ENCODE measurements at places on chromosomes 5 and 9.

GRCh38 chr5:74648835-74649293, 8.3 kb upstream of the ENC1 start:
- DNase-seq = no peak

DNA sequence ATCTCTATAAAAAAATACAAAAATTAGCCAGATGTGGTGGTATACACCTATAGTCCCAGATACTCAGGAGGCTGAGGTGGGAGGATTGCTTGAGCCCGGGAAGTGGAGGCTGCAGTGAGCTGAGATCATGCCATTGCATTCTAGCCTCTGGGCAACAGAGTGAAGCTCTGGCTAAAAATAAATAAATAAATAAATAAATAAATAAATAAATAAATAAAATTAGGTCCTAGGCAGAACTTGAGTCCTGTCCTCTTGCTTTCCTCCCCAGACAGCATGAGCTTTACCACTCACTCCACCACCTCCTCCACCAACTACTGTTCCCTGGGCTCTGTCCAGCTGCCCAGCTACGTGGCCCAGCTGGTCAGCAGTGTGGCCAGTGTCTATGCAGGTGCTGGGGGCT, 31.6 kb upstream of the SPZ1 start:
- DNase-seq = no peak

DNA sequence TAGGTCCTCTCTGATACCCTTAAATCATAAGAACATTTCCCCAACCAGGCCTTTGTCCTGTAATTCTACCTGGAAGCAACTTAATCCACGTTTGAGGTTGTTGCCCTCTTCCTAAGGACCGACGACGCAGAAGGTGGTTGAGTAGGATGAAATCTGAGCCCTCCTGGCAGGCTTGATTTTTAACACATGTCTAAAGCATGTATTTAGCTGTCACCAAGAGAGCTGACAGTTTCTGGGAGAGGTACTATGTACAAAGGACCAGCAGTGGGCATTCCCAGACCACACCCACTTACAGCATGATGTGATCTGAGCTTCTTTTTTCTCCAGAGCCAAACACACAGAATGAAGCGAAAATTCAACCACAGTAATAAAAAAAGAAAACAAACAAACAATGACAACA, 260.9 kb downstream of the SH3GL2 start:
- DNase-seq = no peak

DNA sequence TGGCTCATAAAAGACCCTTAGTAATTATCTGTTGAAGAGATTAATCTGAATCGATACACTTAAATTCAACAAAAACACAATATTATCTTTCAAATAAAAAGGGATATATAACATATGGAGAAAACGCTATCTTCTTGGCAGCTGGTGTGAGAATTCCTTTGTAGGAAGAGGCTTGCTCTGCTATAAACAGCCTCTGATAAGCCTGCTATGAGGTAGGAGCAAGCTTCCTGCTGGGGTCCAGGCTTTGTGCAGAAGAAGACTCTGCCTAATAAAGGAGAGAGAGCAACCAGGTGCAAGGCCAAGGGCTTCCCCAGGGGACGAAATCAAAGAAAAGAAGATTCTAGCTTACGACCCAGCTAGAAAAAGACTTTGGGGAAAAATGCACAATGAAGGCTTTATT, 43.3 kb upstream of the SSBP2 start:
- no peak for DNase-seq

- no peak for DNase-seq
These were observed 23.1 kb downstream of the SPTAN1 start for GRCh38 chr9:128575469-128575868.

DNA sequence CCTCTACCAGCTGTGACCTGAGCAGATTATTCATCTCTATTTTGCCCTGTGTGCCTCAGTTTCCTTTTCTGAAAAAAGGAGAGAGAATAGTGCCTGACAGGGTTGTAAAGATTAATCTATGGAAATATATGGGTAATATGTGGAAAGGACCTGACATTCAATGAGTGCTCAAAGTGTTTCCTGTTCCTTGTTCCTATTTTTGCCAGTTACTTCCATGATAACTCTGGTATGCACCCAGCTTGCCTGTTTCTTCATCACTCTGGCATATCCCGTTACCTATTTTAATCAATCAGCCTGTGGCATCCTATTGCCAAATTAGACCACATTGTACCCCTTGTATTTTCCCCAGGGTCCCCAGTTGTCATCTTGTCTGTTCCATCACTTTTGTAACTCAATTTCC, 3.6 kb upstream of the ARAP3 start:
- DNase-seq = no peak

- DNase-seq = no peak
These were observed 280.4 kb upstream of the PTGER4 start for GRCh38 chr5:40399349-40399748.

- DNase-seq = no peak
These were observed 15.3 kb downstream of the DENND1A start for GRCh38 chr9:123914517-123915196.

- DNase-seq = no peak
These were observed 672 bp downstream of the MSANTD3 start for GRCh38 chr9:100427366-100428263.

- no peak for DNase-seq
These were observed 300.8 kb downstream of the DNAH5 start for GRCh38 chr5:13643734-13644133.

DNA sequence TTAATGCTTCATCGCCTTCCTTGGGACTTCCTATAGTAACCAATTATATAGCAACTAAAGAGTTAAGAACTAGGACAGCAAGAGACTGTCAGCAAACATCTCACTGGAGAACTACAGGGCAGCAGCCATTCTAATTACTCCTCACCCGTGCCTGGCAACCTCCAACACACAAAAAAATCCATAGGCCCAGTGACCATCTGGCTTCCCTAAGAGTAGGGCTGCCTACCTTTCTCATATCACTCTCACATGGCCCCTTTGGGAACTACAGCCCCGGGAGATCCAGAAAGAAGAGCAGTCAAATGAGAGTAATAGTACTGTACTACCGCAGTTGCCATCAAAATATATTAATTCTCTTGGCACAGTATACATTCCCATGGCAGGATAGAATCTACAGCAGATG, 5.7 kb downstream of the DCAF10 start:
- no peak for DNase-seq

DNA sequence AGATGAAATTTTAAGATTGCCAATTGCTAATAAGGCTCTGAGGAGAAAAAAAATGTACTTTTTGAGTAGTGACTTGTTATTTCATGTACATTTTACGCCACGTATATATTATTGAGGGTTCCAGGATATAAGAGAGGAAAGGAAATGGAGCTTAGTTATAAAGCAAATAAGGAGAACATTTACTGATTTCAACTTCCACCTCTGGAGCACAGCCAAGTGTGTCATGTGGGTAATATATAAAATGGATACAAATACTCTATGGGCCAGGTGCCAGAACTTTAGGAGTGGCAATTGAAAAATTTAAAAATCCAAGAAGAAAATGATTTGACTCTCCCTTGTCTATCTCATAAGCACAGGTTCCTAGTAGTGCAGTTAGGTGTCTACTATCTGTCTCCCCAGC, 45.0 kb upstream of the VLDLR start:
- no peak for DNase-seq

DNA sequence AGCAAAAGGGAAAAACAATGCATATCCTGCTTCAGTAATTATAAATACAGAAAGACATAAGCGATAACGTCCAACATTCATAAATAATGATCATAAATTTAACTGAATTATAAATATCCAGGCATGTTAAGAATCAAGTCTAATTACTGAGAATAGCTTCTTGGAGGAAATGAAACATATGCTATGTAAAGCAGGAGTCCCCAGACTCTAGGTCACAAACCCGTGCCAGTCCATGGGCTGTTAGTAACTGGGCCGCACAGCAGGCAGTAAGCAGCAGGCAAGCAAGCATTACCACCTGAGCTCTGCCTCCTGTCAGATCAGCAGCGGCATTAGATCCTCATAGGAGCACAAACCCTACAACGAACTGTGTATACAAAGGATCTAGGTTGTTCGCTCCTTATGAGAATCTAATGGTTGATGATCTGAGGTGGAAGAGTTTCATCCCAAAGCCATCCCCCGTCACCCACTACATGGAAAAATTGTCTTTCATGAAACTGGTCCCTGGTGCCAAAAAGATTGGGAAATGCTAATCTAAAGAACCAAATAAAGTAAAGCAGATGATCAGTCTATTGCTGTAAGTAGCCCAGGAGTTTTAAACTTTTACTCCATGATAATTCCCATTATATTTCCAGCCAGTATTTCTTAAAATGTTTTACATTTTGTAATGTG, 50.4 kb downstream of the CERT1 start:
- no peak for DNase-seq

- DNase-seq = no peak
These were observed 155.8 kb upstream of the ZNF608 start for GRCh38 chr5:124902097-124902821.

GRCh38 chr5:169913479-169913878, 66.8 kb downstream of the INSYN2B start:
- DNase-seq = no peak

- DNase-seq = no peak
These were observed 9.6 kb downstream of the CARD19 start for GRCh38 chr9:93105620-93106019.

- no peak for DNase-seq
These were observed 213.8 kb downstream of the FAM114A2 start for GRCh38 chr5:153824909-153825308.

- no peak for DNase-seq
These were observed 77.9 kb downstream of the SEMA5A start for GRCh38 chr5:9468060-9468388.

DNA sequence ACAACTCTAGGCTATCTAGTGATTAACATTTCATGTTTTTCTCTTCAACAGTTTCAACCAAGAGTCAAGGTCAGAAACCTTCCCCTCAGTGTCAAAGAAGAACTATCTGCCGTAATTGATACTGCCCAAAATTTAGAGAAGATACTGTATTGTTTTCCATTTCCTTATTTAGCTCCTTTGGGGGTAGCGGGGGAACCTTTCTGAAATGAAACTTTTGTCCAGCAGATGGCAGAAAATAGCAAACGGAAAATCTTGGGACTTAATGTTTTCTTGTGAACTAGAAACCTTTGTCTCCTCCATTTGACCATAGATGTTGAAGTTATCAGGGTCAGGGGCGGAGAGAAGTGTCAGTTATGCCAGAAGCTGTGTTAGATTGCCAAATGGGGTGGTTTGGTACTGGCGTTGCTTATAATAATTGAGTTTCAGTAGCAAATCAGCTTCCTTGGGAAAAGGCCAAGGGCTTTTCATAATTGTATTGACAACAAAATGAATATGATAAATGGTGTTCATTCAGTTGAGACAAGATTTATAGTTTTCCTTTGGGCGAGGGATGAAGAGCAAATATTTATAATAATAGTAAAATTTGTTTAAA, 101.7 kb upstream of the TLX3 start:
- no peak for DNase-seq

DNA sequence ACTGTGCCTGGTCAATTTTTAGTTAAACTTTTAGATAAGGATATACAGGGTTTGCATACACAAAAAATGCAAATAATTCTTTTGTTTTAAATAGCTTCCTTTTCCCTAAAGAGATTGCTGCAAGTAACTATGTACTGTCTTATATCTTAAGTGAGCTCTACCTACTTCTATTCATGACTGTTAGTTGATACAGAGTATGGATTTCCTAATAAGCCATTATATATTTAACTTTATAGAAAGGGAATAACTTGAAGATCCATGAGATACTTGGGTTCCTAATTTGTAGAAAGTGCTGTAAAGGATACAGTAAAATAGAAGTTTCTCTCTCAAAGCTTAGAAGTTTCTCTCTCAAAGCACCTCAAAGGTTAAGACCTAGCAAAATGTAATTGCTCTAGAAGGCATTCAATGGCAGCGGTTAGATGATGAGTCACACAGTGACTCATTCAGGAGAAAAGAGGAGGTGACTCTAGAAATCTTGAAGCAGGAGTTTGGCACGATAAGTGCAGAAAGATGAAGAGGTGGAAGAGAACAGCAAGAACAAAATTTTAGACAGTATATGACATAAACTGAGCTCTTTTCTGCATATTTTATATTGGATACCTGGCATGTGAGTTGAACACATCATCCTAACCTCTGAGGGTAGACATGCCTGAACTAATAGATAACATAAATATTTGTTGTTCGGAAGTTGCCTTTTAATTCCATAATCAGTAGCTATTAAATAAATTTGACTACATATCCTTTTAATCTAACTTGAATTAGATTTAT, 5.5 kb upstream of the DNAJC21 start:
- DNase-seq = no peak

- no peak for DNase-seq
These were observed 18.5 kb upstream of the SNX2 start for GRCh38 chr5:122756264-122756911.

DNA sequence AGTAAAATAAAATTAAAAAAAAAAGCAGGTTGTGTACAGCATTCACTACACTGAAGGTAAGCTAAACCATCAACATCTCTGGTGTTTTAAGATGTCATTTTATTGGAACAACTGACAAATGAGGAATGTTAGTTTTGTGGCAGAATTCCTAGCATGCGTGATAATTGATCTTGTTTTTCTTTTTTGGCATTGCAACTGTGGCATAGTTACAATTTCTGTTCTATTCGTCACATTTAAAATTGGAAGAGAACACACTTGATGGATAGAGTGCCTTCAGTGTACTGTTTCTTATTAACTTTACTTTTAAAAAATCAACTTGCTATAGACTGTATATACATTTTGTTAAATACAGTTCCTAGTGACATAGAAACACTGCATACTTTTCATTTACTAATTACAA, 43.6 kb upstream of the TNFSF15 start:
- no peak for DNase-seq

DNA sequence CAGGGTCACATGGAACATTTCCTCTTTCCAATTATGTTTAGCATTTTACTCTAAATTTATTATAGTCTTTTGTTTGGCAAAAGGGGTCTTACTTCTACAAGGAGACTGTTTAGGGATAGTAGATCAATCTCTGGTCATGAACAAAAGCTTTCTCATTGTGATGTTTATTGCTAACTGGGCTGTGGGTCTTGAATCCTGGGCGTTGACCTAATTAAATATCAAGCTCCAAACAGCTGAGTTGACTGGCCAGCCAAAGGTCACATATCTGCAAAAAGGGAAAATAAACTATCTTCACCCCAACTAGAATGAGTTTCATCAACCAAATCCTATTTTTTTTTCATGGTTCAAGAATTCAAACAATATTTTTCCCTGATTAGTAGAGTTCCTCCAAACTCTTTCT, 245.4 kb upstream of the TUT7 start:
- no peak for DNase-seq

DNA sequence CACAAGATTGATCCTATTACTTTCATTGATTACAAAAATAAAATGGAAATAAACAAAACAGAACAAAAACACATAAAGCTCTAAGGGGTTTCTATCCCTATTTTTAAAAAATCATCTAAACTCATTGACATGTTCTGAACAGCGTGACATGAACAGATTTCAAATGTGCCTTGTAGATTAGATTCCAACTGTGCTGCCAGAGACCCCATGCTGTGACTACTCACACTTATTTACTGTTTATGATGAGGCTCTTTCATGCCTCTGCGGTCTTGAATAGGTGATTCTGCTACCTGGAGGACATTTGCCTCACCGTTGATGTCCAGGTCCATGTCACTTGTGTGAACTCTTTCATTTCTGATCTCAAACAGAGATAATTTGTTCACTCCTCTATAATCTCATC, 990.2 kb downstream of the CDH12 start:
- DNase-seq = no peak

GRCh38 chr9:134152022-134152448, 12.3 kb downstream of the RNU6ATAC start:
- no peak for DNase-seq

- DNase-seq = no peak
These were observed 144.5 kb upstream of the TNC start for GRCh38 chr9:115262477-115262876.

- no peak for DNase-seq
These were observed 97.8 kb downstream of the C5orf15 start for GRCh38 chr5:133870661-133871060.

Data from cortex of kidney (tissue), 1 donor.